ENCODE measurements at places on chromosomes 7 and 10. TPM values are rescaled to one million over a fixed set of nuclear protein-coding genes. Genes with fewer than 3 reads are reported as not detected.

Gene PPP1R3C
- total RNA-seq: 2.1 TPM

Gene PON3
- total RNA-seq: not detected

Gene CFAP70
- 0.14 TPM for total RNA-seq

Gene CYP3A5
- total RNA-seq: 0.75 TPM

Gene ITGB8
- 121 TPM for total RNA-seq

GRCh38 chr10:46995234-46995633, 84.0 kb downstream of the PTPN20 start:
- no peak for DNase-seq

DNA sequence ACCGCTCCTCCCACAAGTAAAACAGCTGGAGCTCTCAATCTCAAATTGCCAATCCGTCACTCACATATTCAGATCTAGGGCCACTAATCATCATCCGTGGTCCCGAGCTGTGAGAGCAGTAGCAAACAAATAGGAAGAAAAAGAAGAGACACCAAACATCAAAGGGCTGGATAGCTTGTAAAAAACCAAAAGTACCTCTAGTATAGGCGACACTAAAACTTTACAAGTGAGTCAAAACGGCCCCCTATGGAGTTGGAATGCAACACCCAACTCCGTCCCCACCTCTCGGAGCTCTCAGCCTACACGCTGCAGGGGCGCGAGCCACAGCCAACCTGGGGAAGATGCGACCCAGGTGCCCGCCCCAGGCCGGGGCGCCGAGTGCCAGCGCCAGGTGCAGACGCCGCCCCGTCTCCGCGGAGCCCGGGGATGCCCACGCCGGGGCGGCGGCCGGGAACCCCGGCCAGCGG, 581 bp downstream of the FAM3C start:
- DNase-seq: no peak

- no peak for DNase-seq
Measured at GRCh38 chr10:63713191-63714144, 192.3 kb downstream of the REEP3 start.
